H54 (cell line): ENCODE measurements at places on chromosomes 2 and 18.

DNA sequence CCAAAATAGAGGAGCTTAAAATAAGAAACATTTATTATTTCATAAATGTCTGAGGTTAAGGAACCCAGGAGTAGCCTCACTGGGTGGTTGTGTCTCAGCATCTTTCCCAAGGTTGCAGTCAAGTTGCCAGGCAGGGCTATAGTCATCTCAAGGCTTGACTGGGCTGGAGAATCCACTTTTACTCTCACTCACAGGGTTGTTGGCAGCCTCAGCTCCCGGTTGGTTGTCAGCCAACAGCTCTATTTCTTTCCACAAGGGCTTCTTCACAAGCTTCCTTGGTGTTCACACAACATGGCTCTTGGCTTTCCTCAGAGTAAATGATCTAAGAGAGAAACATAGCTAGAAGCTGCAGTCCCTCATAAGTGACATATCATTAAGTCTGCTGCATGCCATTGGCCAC lies 55.6 kb upstream of the TEX51 start:
- DNase-seq: no peak

GRCh38 chr2:120398051-120398995 lies 52.4 kb downstream of the INHBB start:
- DNase-seq: no peak

- no peak for DNase-seq
These were observed 60.9 kb upstream of the IL1R1 start for GRCh38 chr2:102081606-102082005.

DNA sequence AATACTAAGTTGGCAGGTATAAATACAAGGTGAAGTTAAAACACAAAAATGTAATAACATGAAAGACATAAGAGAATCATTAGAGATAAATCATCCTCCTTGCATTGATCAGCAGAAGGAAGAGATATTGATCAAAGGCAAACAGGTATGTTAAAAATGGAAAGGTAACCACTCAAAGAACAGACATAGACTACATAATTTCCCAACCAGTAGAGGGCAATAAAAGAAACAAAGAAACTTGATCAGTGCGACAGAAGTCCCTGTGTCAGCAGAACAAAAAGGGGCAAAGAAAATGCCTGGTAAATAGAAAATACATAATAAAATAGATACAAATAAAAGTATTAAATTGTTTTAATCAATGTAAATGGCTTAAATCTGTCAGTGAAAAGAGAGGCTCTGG lies 53.6 kb downstream of the FAM228A start:
- no peak for DNase-seq

- DNase-seq: no peak
These were observed 352.1 kb downstream of the RND3 start for GRCh38 chr2:150135223-150135883.

- DNase-seq: no peak
These were observed 39.1 kb downstream of the DIPK1C start for GRCh38 chr18:74418023-74418422.
